ENCODE measurements at places on chromosomes 16 and 17.

DNA sequence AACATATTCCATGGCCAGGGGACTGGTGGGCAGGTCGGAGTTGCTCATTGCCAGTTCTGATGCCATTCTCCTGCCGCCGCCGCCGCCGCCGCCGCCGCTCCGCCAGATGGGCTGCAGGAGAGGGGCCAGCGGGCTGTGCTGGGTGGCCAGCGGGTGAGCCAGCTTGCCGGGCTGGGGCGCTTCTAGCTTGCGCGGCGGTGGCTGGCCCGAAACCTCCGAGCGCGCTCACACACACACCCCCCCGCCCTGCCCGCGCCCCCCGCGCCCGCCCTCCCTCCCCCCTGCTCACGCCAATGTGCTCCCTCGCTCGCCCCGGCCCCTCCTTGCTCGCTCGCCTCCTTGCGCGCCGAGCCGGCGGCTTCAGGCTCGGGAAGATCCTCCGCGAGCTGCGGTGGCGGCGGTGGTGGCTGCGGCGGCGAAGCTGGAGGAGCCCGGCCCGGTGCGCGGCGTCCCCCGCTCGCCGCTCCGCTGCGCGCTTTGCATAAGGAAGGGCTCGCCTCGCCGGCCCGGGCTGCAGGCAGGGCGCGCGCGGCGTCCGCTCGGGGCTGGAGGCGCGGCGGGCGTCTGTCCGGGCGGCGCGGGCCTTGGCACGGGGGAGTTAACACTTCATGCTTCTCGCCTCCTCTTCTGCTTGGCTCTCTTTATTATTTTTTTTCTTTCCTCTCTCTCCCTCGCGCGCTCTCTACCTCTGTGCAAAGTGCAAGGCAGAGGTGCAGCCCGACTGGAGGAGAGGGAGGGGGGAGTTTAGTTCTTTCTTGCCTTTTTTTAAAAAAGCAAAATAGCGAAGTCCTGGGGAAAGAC is 500 bp downstream of the MAF start:
- DNase-seq: peak; percentile 57

- DNase-seq: no peak
Observed at GRCh38 chr16:54193665-54194333, 92.8 kb downstream of the IRX3 start.

DNA sequence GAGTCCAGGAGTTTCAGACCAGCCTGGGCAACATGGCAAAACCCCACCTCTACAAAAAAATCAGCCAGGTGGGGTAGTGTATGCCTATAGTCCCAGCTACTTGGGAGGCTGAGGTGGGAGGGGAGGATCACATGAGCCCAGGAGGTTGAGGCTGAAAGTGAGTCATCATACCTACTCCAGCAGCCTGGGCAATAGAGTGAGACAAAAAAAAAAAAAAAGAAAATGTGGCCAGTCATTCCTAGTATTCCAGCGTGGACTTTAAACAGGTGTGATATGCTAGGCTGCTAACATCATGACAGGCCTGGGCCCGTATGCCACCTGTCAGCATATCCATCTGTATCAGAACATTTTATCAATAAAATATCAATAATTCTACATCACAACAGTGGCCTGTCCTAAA is 143.3 kb downstream of the AATF start:
- DNase-seq: no peak

GRCh38 chr17:29929006-29929532 is 959 bp downstream of the SSH2 start:
- no peak for DNase-seq

DNA sequence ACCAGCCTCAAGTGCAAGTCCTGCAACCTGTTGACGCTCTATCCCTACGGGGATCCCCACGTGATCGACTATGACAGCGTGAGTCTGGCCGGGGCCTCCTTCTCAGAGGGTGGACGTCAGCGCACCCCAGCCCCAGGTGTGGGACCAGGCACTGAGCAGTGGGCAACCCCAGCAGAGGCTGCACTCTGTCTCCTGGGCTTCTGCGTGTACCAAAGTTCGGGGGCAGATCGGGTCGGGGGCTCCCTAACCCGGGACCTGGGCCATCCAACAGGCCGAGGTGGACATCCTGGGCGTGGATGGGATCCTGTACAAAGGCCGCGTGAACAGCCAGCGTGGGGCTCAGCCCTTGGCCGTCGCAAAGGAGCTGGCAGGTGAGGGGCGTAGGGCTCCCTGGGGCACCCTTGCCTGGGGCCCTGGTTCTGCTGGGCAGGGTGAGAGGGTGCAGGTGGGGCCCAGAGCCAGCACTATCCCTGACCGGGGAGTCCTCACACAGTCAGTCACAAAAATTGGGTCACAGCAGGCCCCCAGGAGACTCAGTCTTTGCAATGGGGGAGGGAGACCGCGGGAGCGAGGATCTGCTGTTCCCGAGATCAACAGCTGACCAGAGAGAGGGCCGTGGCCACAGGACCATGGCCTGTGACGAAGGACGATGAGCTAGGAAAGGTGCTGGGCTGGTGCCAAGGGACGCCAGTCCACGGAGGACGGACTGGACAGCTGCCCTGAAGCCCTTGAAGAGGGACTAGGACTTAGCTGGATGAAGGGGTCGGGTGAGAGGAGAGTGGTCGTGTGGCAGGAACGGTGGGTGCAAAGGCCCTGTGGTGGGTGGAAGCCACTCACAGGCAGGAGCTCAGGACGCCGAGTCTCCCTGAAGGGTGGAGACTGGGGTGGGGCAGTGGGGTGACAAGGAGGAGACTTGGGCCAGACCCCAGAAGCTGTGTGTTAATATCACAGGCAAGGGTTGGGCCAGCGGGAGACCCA is 20.0 kb downstream of the UBALD1 start:
- DNase-seq: no peak

DNA sequence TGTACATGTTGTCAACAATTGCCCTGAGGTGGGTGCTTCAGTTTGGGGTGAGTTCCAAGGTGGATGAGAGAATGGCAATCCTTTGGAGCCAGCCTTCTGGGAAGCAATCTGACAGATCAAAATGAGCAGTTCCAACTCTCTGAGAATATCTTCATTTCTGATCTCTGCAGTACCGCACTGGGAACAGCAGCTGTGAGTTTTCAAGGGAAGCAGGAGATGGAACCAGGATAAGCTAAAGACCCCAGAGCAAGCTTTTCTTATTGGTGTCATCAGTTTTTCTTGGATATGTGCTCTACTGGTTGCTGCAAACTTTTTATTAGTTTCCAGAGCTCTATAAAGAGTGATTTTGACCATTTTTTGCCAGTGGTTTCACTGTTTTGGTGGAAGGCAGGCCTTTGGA is 94.7 kb downstream of the KCNJ12 start:
- DNase-seq: no peak

- no peak for DNase-seq
Observed at GRCh38 chr17:804541-805435, 22.6 kb downstream of the MRM3 start.

- no peak for DNase-seq
Observed at GRCh38 chr17:80284631-80285030, 24.0 kb downstream of the RNF213 start.
